Tongue (tissue), 3 donors: ENCODE measurements at places on chromosomes 16 and 17.

DNA sequence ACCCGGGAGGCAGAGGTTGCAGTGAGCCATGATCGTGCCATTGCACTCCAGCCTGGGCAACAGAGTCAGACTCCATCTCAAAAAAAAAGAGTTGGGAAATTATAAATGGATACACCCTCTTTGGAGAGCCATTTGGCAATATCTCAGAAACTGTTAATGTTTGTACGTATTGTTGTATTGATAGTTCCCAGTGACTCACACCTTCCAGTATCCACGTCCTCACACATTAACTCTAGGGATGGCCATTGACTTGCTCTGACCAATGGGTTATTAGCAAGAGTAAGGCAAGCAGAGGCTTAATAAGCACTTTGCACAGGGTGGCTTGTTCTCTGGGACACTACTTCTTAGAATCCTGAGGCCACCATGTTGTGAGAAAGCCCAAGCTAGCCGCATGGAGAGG lies 107.6 kb upstream of the LHX1 start:
- no peak for DNase-seq

- DNase-seq, result no peak
These were observed 5.7 kb downstream of the CFAP119 start for GRCh38 chr16:30755955-30756780.

- no peak for DNase-seq
These were observed 44.3 kb downstream of the SLC6A2 start for GRCh38 chr16:55700067-55700466.

GRCh38 chr16:12148120-12148519 lies 171.6 kb downstream of the SNX29 start:
- peak; percentile 61 for DNase-seq

GRCh38 chr16:67226804-67227566 lies at the start of gene TMEM208:
TMEM208 (plus strand) TSS chr16:67227130; CDS start chr16:67227219, 89 bp downstream.
- DNase-seq, result peak; percentile 99
